ENCODE measurements at places on chromosomes 5 and 9.

GRCh38 chr9:79210541-79211243 is 361.1 kb upstream of the TLE4 start:
- peak; percentile 41 for DNase-seq

DNA sequence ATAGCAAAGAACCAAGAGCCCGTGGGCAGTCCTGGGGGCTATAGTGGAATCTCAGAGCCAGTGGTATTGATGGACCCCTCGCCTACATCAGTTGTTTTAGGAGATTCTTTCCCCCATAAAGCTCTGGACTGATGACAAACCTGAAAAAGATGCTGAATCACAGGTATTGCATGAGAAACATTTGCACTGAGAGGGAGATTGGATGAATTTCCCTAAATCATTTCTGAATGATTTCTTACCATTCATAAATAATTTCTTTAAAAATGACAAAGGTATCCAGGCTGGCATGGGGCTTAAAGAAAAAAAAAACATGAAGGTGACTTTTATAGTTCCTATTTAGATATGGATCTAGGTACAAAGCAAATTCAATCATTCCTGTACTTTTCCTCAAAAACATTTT is 54.0 kb upstream of the SLIT3 start:
- DNase-seq, result no peak

GRCh38 chr5:179916523-179916922 is 8.8 kb upstream of the TBC1D9B start:
- DNase-seq, result no peak

DNA sequence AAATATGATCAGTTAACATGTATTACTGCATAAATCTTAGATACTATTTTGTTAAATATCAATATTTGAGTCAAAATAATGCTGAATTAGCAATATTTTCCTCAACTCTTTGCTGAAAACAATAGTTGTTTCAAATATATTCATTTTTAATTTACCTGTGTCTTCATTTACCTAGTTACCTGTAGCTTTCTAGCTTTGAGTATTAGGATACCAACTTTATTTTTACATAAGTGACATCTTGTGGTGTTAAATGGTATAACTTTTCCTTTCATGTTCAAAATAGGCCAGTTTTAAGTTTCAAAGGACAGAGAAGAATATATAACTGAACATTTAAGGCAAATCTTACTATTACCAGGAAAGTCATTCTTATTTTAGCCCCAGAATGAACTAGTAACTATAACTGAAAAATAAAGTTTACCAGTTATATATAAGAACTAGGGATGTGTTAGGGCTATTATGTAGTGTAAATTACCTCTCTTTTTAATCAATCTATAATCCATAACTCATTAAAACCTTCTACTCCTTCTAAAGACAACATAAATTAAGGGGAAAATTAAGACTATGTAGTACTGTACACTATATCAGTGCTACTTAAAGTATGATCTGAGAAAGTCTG is 25.3 kb downstream of the AP3B1 start:
- peak; percentile 12 for DNase-seq
